ENCODE measurements at places on chromosomes 11 and 22.

GRCh38 chr11:66115638-66116301 lies 45.7 kb downstream of the PACS1 start:
- DNase-seq, result no peak

GRCh38 chr11:92642177-92642931 lies 327.1 kb upstream of the MTNR1B start:
- no peak for DNase-seq

- DNase-seq, result peak; percentile 88
Observed at GRCh38 chr22:38034278-38034882, 22.8 kb upstream of the PICK1 start.

GRCh38 chr22:44640618-44641155 lies 61.3 kb upstream of the PRR5 start:
- DNase-seq, result no peak

- no peak for DNase-seq
Observed at GRCh38 chr22:45203150-45203951, 37.3 kb downstream of the KIAA0930 start.

DNA sequence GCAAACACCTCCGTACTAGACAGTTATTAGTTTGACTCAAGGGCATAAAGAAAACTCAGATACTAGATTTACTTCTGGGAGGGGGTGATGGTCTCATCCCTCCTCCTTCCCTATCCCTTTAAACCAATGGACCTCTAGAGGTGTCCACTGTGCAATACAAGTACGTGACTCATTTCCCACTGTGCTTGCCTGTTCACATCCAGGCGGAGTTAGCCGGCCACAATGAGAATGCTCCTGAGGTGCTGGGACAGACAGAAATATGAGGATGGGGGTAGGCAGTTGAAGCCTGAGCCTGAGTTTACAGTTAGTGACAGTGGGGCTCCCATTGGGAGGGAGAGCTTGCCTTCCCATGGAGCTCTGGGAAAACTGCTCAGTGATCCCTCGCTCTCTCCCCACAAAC lies 8.4 kb upstream of the PMM1 start:
- DNase-seq, result peak; percentile 90

- DNase-seq, result no peak
Observed at GRCh38 chr22:41975299-41976069, 6.2 kb downstream of the SEPTIN3 start.

GRCh38 chr11:60870733-60871377 lies 3.5 kb downstream of the ZP1 start:
- no peak for DNase-seq

- peak; percentile 75 for DNase-seq
Observed at GRCh38 chr11:110092515-110093406, at the start of gene ZC3H12C. Gene ZC3H12C (plus strand): TSS chr11:110093392. CDS start chr11:110093412, 20 bp downstream.

DNA sequence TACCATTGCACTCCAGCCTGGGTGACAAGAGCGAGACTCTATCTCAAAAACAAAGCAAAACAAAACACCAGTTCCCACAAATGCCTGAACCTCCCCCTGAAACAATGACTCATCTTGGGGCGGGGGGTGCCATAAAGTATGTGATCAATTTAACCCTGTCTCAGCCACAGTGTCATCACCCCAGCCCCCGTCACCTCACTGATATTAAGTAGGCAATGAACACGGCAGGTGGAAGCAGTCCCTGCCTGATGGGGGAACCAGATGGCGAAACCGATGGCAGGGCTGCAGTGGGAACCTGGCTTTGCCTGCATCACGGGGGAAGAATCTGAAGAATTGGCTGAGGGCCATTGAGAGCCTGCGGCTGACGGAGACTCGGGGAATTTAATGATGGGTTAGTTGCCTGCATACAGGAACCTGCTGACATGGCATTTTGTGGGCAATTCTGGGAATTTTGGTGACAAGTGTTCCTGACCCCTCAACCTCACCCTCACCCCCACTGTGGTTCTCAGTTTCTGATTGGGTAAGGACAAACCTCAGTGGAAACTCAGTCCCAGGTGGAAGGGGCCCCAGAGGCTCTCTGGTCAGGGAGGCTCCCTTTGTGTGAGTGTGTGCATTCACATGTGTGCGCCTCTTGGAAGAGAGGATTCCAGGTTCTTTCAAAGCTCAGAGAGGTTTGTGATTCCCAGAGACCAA lies 39.1 kb upstream of the SHISAL1 start:
- DNase-seq, result peak; percentile 84

GRCh38 chr11:15159085-15159484 lies 44.4 kb downstream of the INSC start:
- DNase-seq, result peak; percentile 31

GRCh38 chr11:12817681-12818332 lies 143.6 kb downstream of the TEAD1 start:
- DNase-seq, result no peak

DNA sequence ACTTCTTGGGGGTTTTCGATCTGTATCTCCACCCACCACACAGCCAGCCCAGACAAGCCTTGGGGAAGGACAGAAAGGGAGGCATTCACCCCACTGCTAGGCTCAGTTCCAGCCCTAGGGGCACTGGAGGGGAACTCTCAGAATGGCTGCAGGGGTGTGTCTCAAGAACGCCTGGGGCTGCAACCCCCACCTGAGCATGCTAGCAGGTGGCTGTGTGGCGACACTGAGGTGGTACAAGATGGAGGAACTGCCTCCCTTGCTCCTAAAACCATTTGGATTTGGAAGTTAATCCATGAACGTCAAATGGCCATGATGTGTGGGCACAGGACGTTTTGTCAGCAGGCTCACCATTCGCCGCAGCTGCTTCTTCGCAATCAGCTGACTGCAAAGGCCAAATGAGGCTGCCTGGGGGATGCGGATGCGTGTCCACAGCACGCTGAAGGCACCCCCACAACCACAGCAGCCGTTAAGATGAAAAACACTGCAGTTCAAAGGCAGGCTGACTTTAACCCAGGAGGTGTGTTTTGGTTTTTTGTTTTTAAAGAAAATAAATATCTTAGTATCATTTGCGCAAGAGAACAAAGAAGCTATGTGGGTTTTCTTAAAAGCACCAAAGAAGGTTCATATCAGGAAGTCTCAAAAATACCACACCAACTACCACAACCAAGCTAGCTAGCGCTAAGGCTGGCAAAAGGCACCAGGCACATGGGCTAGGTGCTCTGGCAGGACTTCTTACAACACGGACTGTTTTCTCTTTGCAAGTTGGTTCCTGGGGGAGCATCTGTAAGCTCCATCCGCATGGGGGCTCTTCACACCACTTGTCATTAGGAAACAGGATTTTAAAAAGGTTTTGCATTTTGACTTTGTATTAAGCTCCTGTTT lies 22.2 kb upstream of the NAP1L4 start:
- no peak for DNase-seq

DNA sequence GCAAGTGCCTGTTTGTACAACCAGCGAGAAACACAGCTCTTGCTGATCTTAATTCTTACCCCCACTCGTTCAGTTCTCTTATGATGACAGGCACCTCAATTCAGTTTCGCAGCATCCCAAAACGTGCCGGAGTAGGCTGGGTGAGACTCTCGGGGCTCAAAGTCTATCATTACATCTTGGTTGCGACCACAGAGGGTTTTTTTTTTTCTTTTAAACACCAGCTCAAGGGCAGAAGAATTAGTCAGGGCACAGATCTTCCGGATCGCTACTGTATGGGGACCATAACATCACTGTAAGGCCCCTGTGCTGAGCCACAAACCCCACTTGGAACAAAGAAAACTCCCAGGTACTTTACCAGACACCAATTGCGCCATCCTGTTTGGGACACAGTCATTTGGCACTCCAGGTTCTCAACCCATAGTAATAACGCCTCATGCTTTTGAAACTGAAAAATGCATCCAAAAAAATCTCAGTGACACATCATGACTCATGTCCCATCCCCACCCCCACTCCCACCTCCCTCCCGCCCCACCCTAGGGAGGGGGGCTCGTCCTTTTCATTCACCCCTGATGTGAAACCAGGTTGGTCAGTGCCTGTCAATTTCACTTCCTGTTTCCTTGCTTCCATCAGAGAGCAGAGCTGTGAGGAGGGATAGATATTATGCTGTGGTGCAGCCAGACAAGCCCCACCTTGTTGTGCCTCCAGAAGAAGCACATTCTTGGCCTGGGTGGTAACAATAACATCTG lies 41.0 kb upstream of the CD5 start:
- DNase-seq, result no peak

GRCh38 chr11:4682623-4683419 lies 14.8 kb downstream of the OR51E2 start:
- DNase-seq, result no peak

GRCh38 chr11:726278-727220 lies 20.5 kb downstream of the EPS8L2 start:
- no peak for DNase-seq

DNA sequence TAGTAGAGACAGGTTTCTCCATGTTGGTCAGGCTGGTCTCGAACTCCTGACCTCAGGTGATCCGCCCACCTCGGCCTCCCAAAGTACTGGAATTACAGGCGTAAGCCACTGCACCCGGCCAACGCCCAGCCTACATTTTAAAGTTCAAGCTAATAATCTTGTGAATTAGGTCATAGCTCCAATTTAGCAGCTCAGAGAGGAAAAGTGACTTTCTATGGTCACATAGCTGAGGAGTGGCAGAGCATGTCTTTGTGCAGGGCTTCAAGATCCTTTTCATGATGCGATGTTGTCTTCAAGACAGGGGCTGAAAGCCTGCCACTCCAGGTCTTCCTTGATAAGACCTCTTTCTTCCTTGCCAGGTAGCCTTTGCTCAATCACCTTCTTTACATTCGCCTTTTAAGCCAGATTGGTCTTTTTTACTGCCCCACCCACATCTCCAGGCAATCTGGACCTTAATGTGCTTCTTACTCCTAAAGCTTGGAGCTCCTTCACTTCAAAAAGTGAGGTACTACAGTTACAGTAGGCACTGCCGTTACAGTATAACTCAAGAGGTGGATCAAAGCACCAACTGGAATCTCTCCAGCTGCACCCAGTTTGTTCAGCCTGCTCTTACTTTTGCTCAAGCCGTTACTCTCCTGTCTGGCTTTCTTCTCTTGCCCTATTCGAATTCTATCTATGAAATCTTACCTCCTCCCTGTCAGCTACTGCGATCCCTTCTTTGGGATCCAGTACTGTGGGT lies 18.2 kb downstream of the YWHAH start:
- DNase-seq, result no peak

- DNase-seq, result no peak
Observed at GRCh38 chr11:102239911-102240310, 77.4 kb upstream of the BIRC3 start.

DNA sequence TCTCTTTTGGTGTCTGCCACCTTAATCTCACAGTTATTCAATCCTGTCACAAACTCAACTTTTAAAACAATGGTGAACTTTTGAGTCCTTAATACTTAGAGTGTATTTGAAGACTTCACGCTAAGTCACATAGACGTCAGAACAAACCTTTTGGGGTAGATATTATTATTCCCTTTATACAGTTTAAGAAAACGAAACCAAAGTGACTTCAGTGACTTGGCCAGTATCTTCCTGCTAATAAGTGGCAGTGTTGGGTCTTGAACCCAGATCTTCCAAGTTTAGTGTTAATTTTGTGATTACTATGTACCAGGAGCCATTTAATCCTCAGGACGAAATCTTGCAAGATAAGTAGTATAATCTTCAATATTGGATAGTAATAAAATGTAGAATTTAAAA lies 691 bp downstream of the CEP295 start:
- no peak for DNase-seq

DNA sequence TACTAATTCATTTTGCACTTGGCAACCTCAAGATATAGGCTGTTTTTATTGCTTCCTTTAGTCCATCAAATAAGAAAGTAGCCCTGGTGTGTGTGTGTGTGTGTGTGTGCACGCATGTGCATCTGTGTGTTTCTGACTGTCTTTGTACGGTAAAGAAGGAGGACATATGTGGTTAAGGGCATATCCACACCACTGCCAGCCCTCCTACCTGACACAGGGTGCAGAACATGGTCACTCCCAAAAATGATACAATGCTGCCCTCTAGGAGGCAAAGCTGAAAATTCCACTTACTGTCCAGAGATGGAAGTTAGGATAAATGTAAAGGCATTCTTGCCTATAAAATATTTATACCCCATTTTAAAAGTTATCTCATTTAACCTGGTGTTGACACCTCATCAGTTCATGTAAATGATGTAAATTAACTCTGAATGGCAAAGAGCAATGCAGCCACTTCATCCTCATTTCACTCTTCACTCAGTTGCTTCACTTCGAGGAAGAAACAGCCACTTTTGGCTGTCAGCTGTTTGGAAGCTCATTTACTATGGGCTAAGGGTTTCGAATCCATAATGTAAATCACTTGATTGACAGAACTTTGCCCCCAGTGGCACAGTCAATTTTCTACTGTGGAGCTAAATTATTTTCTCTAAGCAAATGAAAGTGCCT lies 83.1 kb upstream of the MTNR1B start:
- peak; percentile 43 for DNase-seq

DNA sequence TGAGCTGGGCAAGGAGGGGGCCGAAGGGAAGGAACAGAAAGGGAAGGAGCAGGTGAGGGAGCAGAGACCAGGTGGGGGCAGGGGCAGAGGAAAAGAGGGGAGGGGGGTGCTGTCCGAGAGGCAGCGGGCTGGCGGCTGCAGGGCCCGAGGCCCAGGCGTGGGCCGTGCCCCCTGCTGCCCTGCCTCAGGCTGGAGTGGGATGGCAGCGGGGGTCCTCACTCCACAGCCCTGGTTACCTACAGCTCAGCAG lies 2.3 kb downstream of the IGF2 start:
- no peak for DNase-seq

DNA sequence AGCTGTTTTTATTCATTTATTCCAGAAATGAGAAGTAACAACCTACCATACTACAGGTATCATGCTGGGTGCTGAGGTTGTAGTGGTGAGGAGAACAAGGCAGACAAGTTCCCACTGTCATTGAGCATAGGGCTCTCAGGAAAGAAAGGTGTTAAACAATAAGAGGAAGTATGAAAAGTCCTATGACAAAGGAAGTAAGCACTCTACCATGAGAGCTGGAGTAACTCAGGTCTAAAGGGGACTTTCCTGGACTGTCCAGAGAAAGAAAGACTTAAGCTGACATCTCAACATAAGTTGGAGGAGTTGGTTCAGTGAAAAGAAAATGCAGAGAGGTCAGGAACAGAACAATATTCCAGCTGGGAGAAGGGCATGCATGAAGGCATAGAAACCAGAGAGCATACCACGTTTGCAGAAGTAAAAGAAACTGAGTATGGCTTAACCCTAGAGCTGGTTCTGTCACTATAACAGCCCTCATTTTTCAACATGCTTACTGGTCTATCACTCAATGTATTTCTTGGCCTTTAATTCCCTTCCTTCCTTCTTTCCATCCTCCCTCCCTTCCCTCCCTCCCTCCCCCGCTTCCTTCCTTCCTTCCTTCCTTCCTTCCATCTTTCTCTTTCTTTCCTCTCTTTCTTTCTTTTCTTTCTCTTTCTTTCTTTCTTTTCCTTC lies 137.8 kb upstream of the BDNF start:
- DNase-seq, result no peak

Data from HFFc6 (cell line).